ENCODE measurements at places on chromosomes 2 and 18.

DNA sequence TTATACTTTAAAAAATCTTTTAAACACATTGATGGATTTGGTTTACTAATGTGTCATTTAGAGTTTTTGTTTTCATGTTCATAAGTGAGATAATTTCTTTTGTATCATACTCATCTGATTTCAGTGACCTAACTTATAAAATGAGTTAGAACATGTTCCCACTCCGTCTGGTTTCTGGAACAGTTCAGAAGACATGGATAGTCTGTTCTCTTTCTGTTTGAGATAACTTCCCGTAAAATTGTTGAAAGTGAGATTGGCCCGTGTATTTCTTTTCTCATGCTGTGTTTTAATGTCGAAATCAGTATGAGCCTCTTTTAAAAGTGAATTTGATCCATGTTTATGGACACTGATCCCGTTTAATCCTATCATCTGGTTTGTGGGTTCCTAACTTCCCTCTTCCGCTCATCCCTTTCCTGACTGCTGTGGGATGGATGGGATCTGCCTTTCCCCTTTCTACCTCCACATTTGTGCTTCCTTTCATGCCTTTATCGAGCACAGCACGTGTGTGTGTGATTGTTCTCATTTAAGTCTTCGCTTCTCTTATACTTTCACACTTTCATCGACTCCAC, 78.9 kb downstream of the COPS8 start:
- DNase-seq, result no peak

- no peak for DNase-seq
Observed at GRCh38 chr18:7846335-7846734, 279.2 kb downstream of the PTPRM start.

DNA sequence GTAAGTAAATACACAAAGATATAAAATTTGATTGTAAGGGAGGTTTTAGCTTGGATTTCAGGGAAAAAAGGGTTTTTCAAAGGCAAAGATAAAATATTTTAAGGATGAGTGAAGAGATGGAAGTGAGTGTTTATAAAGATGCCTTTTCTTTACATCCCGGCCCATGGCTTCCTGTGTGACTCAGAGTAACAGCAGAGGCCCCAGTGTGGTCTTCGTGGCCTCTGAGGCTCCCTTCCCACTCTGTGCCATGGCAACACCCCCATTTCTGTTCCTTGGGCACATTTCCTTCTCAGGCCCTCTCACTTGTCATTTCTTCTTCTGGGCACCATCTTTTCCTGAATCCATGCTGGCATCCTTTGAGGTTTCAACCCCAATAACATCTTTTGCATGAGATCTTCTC, 92.6 kb upstream of the TMEM18 start:
- no peak for DNase-seq

- DNase-seq, result no peak
Observed at GRCh38 chr2:230868947-230869913, 4.5 kb downstream of the ITM2C start.

GRCh38 chr2:36058953-36059352, 296.6 kb upstream of the CRIM1 start:
- no peak for DNase-seq

DNA sequence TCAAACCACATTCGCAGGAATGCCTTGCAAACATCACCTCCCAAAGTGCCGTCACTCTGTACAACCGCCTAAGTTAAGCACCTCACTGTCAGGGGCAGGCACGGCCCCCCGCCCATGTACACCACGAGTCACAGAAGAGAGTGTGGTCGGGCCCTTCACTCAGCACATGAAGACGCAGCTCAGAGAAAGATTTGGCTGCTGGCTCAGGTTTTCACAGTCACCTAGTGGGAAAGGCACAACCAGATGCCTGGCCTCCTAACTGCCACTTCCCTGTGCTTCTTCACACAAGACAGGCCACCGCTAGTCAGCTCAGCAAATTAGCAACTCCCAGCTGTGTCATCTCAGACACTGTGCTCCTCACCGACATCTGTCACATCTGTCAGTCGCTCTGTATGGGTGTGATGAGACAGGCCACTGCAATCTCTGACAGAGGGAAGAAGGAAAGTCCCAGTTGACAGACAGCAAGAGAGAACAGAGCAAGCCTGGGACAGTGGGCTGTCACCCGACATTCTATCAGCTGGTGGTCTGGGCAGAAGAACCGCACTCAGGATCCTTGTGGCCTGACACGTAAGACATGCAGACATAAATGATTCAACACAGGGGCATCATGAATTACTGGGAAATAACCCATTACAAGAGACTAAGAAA, 60.8 kb downstream of the CRACDL start:
- DNase-seq, result no peak

DNA sequence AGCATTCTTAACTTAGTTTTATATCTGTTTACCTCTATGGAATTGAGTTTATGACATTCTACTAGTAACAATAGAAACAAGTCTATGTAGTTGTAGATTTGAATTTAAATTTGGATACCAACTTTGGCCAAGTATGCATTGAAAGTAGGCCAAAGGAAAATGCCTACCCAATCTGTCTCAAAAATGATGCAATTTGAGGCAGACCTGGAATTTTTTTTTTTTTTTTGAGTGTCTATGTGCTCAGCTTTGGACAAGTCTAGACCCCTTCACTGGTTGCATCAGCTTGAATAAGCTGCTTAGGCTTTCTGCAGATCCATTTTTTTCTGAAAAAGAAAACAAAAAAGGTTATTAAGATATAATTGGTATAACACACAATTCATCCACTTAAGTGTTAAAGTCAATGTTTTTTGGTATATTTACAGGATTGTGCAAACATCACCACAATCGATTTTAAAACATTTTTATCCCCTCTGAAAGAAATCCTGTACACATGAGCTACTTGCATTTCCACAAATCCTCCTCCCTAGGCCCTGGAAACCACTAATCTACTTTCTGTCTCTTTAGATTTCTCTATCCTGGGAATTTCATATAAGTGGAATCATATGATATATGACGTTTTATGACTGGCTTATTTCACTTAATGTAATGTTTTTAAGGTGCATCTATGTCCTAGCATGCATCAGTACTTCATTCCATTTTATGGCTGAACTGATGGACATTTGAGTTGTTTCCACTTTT, 185.1 kb upstream of the CCDC68 start:
- DNase-seq, result no peak

- no peak for DNase-seq
Observed at GRCh38 chr18:68779169-68779568, 18.7 kb upstream of the CCDC102B start.

GRCh38 chr2:113050921-113051895, 1.5 kb downstream of the IL36B start:
- no peak for DNase-seq

DNA sequence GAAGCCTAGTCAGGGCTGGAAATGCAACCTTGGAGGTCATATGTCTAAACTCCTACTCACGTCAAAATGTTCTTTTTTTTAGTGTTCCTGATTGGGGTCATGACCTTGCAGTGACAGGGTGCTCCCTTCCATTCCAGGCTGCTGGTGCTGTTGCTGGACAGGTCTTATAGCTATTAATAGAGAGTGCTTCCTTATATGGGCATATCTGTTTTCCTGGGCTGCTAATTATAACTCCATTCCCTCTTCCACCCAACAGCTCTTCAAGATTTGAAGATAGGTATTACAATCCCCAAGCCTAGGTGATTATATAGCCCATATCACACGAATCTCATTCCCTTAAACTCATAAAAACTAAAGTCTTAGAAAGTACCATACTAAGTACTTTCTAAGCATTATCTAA, 12.6 kb downstream of the HOXD3 start:
- DNase-seq, result no peak

GRCh38 chr2:43274055-43274454, 47.6 kb upstream of the ZFP36L2 start:
- DNase-seq, result no peak
